ENCODE measurements at places on chromosomes 11 and 22. TPM values are rescaled to one million over a fixed set of nuclear protein-coding genes. Genes with fewer than 3 reads are reported as not detected.

GRCh38 chr11:10455637-10456487, 798 bp downstream of the AMPD3 start:
- peak; percentile 40 for DNase-seq

DNA sequence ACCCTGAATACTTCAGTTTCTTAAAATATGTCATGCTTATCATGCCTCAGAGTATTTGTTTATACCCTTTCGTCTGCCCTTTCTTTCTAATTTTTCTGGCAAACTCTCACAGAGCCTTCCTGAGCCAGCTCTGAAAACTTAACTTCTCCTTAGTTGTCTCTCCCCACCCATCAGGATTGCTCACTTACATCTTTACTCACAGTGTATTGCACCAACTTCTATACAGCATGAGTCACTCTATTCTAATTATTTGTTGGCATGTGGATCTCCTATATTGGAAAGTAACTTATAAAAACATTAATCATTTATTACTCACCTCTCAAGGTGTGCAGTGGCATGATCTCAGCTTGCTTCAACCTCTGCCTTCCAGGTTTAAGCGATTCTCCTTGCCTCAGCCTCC, 114.9 kb downstream of the FANCF start:
- DNase-seq: no peak

DNA sequence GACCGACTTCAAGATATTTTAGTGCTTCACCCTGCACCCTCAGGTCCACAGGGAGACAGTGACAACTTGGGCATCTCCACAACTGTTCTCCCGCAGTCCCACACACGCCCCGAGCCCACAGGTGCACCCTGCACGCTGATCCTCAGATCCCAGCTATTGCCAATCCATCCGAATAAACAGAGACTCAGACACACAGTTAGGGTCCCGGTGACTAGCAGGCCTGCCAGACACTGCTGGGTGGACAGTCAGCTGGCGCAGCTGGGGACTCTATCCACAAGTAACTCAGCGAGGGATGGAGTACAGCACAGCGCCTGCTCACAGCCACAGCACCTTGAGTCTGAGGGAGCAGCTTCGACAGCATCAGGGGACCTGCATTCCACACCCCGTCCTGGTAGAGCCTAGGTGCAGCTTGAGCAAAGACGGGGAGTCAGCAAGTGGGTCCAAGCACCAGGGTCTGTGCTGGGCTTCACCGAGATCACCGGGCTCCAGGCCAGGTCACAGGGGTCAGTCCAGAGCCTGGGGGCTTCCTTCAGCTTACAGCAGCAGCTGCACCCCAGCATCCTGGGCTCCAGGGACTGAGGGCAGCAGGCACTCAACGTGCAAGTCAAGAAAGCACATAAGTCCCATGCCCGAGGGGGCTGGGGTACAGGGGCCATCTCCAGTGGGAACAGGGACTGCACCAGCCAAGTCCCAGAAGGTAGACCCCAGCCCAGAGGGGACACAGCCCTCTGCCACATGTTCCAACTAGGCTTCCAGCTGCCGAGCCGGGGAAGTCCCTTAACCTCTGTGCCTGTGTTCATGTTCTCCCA, 7.6 kb downstream of the RPL3 start:
- DNase-seq: no peak

DNA sequence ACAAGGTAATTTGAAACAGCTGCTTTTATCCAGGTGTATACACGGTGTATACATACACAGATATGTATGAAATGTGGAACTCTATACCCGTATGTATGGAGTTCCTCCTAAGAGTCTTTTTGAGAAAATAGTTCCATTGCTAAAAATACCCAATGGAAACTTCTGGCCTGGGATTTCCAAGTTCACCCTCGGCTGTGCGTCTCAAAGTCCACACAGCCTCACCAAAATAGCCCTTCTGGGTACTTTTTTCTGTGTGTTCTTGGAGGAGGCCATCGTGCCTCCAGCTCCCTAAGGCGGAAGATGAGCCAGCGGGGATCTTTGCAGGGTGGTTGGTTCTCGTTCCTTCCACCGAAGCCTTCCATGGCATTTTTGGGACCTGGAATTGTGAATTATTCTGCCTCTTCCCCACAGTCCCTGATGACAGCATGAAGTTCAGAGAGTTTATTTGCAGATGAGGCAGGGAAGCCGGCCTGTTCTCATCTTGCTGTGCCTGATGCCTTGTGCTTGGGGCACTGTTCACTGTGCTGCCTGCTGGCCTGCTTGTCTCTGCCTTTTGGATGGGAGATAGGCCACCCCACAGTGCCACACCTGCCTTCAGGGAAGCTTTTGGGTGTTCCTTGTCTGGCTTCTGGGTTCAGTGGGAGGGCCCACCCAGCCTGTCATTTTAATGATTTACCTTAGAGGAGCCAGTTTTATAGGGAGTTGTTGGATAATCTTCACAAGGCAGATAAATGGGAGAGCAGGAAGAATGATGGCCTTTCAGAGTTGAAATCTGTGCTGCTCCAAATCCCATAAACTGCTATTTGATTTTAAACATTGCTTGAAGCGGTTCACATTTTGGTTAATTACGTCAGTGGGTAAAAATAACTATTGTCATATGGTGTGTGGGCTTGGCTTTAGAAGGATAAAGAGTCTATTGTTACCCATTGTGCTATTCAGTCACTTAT, 112.7 kb upstream of the OR4B1 start:
- DNase-seq: no peak

GRCh38 chr11:84408946-84409411, 1122.8 kb upstream of the CCDC90B start:
- no peak for DNase-seq

DNA sequence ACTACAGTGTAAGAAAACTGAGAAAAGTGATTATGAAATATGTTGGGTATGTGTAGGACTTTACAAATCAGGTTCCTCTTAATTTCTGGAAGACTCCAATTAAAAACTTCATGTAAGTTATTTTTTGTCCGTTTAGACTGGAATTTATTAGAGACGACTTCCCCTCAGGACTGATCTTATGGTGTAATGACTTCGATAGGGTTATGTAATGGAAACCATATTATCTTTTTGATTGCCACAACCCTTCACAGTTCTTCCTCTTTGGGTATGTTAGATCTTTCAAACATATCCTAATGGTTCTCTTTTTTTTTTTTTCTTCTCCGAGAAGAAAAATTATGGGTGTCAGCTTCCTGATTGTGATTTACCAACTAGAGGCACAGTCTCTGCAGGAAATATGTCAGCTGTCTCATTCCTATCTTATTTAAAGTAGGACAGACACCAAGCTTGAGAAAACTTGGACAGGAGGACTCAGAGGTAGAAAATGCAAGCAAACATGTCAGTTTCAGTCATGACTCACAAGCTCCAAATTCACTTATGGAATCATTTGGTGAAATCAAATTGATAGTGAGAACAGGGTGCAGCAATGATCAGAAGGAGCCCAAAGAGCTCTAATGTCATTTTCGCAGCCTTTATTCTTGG, 11.1 kb upstream of the LDLRAD3 start:
- no peak for DNase-seq

- no peak for DNase-seq
These were observed 15.3 kb upstream of the OR10V1 start for GRCh38 chr11:59728913-59729312.

- DNase-seq: no peak
These were observed 6.5 kb upstream of the CSTPP1 start for GRCh38 chr11:46930089-46930488.

GRCh38 chr11:124898263-124898680, 607 bp upstream of the ROBO4 start:
- no peak for DNase-seq

DNA sequence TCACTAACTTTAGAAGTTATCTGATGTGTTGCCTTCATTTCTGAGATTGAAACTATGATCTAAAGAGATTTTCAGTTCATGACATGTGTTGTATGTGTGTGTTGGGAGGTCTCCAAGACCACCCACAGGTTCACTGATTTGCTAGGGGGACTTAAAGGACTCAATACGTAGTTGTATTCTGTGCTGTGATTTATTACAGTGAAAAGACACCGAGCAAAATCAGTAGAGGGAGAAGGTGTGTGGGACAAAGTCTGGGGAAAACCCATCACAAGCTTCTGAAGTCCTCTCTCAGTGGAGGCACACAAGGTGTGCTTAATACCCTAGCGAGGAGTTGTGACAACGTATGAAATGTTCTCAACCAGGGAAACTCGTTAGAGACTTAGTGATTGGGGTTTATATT, 35.6 kb downstream of the RNF169 start:
- DNase-seq: no peak

- no peak for DNase-seq
These were observed 826.3 kb downstream of the DLG2 start for GRCh38 chr11:84800755-84801346.

- no peak for DNase-seq
These were observed 29.2 kb upstream of the SCN3B start for GRCh38 chr11:123683428-123684170.

- DNase-seq: no peak
These were observed 77.7 kb downstream of the TRIM44 start for GRCh38 chr11:35740061-35740799.

GRCh38 chr22:31945971-31946680, 1.8 kb downstream of the YWHAH start:
- no peak for DNase-seq

DNA sequence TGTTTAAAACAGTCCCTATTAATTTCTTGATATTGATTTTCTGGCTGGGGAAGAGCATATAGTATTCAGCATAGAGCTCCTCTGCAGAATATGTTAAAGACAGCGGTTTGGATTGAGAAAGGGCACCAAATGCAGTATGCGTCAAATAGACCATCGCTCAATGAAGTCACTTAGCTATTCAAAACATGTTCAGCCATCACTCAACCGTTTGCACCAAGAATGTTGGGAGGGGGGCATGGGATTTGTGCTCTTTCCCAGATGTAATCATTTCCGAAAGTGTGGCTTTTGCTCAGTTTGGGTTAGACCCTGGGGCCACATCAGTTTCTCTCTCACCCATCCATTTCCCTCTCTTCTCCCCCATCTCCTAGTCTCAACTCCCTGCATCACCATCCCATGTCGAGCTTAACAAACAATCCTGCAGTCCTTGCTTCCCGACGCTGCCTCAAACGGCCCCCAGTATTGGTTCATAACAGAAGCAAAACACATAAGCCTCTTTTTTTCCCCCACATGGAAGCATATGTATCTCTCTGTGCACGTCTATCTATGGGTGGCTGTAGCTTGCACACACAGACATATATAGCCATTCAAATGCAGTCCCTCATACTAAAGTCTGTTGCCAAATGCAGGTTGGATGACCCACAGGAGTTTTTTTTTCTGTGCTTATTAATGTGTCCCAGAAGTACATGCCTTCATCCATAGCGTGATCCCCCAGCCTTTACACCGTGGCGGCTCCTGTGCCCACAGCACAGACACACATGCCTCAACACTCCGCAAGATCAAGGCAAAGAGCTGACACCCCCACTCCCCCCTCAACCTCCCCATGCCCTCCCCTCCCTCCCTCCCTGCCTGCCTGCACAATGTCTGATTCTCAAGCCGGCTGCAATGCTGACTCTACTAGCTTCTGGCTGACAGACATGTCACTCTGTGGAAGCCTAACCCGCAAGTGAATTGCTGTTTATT, 2.6 kb downstream of the CACNG2 start:
- DNase-seq: no peak

DNA sequence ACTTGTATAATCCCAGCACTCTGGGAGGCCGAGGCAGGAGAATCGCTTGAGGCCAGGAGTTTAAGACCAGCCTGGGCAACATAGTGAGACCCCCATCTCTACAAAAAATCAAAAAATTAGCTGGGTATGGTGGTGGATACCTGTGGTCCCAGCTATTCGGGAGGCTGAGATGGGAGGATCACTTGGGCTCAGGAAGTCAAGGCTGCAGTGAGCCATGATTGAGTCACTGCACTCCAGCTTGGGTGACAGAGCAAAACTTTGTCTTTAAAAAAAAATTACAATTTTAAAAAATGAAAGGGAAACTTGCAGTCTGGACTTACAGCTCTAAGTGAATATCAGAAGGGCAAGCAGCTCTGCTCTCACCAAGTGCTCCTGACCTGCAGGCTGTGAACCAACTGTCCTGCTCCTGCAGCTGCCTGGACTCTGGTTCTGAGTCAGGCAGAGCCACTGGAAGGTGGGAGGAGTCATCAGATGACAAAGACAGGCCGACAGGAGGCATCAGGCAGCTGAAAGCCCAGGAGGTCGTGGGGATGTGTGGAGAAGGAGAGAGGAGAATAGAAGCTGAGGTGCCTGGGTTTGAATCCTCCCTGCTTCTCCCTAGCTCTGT, 9.6 kb downstream of the SMTNL1 start:
- DNase-seq: no peak

DNA sequence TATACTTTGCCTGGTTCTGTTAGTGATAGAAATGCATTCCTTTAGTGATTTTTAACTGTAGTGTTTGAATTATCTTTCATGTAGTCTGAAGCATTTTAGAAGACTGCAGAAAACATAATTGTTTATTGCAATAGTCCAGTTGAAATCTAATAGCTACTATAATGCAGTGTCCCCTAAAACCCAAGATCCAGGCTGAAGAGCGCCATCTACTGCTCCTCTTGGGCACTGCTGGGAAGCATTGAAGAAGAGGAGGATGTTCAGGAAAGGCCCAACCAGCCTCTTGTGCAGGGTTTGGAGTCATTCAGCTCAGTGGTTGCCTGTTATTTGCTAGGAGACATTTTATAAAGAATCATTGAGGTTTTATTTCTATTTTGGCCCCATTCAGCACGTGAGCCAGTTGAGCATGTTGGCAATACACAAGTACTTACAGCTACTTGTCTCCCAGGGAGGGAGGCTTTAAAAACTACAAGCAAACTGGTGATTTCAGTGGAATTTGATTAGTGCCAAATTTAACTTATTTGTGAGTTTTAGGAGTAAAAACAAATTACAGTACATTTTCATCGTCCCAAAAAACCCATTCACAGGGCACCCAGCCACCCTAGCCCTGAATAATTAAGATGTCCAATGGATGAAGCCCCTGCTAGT, 74.9 kb upstream of the HORMAD2 start:
- peak; percentile 44 for DNase-seq

- no peak for DNase-seq
These were observed 27.8 kb downstream of the LIMK2 start for GRCh38 chr22:31239771-31240370.

GRCh38 chr11:85988780-85989179, 80.1 kb downstream of the PICALM start:
- no peak for DNase-seq

NPTXR gene
- total RNA-seq: 1.3 TPM

OR51B2 gene
- not detected for total RNA-seq

LRRC56 gene
- total RNA-seq: 5.8 TPM

HEPN1 gene
- not detected for total RNA-seq

GUCY1A2 gene
- total RNA-seq: not detected

UBQLNL gene
- 0.32 TPM for total RNA-seq

KREMEN1 gene
- 0.10 TPM for total RNA-seq

SCGB2A2 gene
- not detected for total RNA-seq

TRIM29 gene
- total RNA-seq: not detected

ST14 gene
- total RNA-seq: not detected

NEFH gene
- 0.32 TPM for total RNA-seq

CCDC117 gene
- 25.2 TPM for total RNA-seq
